ENCODE measurements at places on chromosomes 12 and 14. TPM values are rescaled to one million over a fixed set of nuclear protein-coding genes. Genes with fewer than 3 reads are reported as not detected.

TGFB3 gene
- polyA plus RNA-seq: 13.3 TPM

SALL2 gene
- polyA plus RNA-seq: 55.5 TPM

MGAT4C gene
- polyA plus RNA-seq: 1.8 TPM

GDF3 gene
- polyA plus RNA-seq: 1.6 TPM

DNA sequence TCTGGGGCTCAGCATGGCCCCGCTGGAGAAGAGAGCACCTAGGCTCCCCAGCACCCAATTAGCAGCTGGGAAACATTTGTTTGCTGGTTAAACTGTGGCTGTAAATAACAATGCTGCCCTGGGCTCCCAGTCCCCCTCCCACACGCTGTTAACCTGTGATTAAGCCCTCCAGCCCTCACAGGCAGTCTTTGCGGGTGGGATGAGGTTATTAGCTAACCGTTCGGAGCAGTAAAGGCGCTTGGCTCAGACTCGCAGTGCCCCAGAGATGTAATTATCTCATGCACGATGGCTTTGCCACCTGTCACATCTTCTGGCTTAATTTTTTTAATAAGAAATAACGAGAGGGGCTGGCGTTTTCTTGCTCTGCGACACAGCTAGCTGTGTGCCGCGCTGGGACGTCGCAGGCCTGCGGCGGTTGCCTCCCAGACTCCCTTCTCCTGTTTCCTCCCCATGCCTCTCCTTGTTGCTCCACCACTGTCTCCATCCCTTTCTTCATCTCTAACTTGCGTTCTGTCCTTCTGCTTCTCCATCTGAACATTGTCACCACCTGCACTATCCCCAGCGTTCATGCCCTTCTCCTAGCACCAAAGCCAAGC is 239.2 kb upstream of the FKBP4 start:
- no peak for DNase-seq

SLCO1B1 gene
- polyA plus RNA-seq: not detected

AACS gene
- polyA plus RNA-seq: 23.3 TPM

- DNase-seq: no peak
Measured at GRCh38 chr14:76168531-76168930, 16.8 kb downstream of the GPATCH2L start.

B4GALNT3 gene
- 16.5 TPM for polyA plus RNA-seq

DNA sequence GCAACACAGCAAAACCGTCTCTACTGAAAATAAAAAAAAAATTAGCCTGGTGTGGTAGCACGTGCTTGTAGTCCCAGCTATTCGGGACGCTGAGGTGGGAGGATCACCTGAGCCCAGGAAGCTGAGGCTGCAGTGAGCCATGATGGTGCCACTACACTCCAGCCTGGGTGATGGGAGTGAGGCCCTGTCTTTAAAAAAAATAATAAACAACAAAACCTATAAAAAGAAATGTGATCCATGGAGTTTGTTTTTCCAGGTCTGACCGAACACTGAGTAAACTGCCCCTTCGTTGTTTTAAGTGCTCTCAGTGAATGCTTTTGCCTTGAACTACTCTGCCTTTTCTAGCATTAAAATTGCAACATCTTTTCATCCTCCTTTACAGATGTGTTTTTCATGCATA is 76.8 kb downstream of the TESC start:
- DNase-seq: no peak

VPS29 gene
- polyA plus RNA-seq: 164 TPM

GRCh38 chr12:32889011-32889760 is 7.4 kb downstream of the PKP2 start:
- DNase-seq: no peak

- no peak for DNase-seq
Measured at GRCh38 chr14:104596927-104597351, 7.6 kb downstream of the TMEM179 start.

GRCh38 chr14:79375356-79375755 is 835.9 kb downstream of the DIO2 start:
- DNase-seq: no peak

DNA sequence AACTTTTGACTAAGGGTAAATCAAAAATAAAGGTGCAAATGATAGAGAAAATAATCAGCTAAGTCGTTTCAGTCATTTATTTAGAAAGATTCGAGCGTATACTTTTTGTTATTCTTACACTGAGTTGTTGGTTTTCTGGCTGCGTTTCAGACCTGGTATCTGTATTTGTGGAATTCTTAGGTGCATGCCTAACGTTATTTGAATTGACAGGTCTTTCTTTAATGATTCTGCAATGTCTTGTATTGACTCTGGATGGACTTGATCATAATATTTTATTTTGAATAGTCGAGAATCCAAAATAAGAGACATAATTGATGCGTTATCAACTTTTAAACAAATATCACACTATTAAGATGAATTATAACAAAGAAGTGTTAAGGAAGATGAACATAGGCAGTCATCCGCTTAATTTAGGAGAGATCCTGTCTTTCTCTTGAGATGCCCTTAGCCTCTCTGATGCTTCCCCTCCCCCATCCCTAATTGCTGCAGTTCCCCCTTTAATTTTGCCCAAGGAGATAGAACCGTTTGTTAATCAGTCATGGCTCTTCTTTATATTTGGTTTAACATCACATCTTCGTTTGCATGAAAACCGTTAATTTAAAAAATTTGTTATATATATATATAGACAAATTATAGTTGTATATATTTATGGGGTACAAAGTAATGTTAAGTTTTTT is 1.8 kb downstream of the ALX1 start:
- no peak for DNase-seq

NGDN gene
- 61.7 TPM for polyA plus RNA-seq

- no peak for DNase-seq
Measured at GRCh38 chr14:64919215-64919614, 5.0 kb downstream of the CHURC1 start.

DNA sequence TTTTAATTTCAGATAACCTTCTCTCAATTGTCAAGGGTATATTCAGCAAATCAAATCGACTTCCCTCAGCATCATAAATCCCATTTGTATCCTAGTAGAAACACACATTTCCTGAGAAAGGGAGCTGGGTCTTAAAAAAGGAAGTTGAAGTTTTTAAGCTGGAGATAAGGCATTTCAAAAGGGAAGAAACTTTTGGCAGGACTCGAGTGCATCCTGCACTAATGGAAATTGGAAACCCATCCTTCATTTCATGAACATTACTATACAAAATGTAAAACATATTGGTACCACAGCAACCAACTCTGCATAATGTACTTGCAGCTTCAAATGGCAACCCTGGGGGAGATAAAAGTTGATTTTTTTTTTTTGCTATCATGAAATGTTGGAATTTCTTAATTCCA is 23.7 kb upstream of the TMCC3 start:
- no peak for DNase-seq

GRCh38 chr12:109734219-109735000 is 20.8 kb downstream of the FAM222A start:
- no peak for DNase-seq
